ENCODE measurements at places on chromosomes 1 and 21.

DNA sequence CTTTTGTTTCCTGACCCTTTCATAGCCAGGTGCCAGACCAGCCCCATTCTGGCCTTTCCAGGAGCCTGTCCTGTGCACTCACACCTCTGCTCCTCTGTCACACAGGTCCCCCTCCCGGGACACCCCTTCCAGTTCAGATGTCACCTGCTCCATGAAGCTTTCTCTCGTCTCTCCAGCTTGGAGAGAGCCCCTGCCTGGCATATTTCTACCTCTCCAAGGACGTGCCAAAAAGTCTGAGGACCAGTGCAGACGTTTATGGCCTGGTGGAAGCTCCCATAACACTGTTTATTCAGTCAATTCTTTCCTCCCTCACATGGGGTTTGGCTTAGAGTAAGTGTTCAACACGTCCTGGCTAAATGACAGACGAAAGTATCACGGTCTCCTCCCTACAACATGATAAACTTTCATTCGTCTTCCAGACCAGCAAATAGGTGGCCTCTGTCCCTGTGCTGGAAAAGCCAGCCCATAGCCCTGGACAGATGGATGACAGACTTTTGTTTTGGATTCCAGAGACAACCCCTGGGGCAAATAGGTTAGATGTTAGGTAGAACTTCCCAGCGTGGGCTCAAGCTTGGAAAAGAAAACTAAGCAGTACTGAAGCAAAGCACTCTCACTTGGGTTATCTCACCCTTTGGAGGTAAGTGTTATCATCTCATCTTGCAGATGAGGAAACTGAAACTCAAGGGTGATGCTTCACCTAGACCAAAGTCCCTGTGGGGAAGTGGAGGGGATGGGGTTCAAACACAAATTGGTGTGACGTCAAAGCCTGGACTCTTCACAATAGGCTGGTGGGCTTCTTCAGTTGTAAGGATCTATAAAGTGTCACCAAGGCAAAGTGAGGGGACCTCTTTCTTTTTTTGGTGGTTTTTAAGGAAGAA lies 52.9 kb upstream of the ECE1 start:
- DNase-seq: no peak

DNA sequence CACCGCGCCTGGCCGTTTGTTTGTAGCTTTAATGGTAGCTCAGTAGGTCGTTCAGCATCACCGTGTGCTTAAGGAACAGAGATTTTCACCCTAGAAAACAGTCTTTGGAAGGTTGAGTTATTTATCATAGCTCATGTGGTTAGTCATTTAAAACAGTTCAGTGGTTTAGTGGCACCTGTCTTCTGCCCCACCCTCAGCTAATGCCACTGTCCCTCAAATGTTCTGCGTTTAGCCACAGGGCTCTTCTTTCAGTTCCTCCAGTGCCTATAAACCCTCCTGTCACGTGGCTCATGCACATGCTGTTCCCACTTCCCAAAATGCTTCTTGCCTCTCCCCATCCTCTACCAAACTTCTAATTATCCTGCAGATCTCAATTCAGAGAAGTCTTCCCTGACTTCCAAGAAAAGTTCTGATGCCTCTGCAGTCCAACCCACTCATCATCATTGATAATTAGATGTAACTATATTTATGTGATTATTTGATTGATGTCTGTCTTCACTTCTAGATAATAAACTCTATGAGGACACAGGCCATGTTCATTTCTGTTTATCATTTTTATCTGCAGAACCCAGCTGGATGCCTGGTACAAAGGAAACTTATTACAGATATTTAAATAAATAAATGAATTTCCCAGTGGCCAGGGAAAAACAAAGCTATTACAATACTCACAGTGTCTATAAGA lies 14.4 kb upstream of the DIPK1A start:
- DNase-seq: no peak

DNA sequence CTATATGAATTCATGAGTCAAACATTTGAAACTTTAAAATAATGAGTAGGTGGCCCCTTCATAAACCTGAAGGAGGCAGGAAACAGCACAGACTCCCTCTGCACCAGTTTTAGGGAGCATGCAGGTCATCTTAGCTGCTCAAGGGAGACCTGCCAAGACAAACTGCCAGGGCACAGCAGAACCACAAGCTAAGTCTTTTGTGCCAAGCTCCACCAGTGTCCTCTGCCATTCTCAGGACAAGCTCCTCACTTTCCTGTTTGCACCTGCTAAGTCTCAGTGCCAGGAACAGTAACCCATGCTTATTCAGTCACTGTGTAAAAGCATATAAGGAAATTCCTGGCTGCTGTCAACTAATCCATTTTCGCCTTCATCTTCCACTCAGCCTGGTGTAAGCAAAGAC lies 368.9 kb downstream of the SEC16B start:
- DNase-seq: no peak

DNA sequence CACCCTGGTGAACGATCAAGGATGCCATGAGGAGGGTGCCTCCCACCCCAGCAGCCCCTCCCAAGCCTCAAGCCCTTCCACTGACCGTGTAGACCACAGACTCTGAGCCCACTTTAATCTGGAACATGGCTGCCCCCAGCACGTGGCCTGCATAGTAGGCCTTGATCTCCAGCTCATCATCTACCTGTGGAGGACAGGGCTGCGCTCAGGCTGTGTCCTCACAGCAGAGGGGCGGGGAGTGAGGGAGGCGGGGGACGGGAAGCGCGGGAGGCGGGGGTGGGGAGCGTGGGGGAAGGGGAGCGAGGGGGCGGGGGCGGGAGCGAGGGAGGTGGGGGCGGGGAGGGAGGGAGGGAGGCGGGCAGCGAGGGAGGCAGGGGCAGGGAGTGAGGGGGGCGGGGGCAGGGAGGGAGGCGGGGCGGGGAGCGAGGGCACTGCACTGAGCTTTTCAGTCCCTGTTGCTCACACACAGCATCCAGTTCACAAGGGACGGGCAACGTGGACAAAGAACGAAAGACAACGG lies 7.1 kb downstream of the PUSL1 start:
- DNase-seq: no peak

- peak; percentile 40 for DNase-seq
Observed at GRCh38 chr1:201792534-201793305, 36.2 kb upstream of the IPO9 start.
